ENCODE measurements at places on chromosomes 5 and 9. TPM values are rescaled to one million over a fixed set of nuclear protein-coding genes. Genes with fewer than 3 reads are reported as not detected.
A peak's percentile ranks its signal among the peaks of the same experiment; 100 is the strongest.

- H3K27me3 ChIP-seq: no peaks in the 10 kb centered on the region
- DNase-seq: no peak
- no peak overlapping the region for H3K27ac ChIP-seq
- no peaks in the 10 kb centered on the region for H3K4me1 ChIP-seq
- H3K36me3 ChIP-seq: peaks cover 6% of the 10 kb centered on the region
Observed at GRCh38 chr9:130394814-130395470, 49.8 kb upstream of the ASS1 start.

- H3K4me3 ChIP-seq: no peak overlapping the region
- no peaks in the 10 kb centered on the region for H3K36me3 ChIP-seq
- no peak overlapping the region for H3K27ac ChIP-seq
- peak; percentile 53 for DNase-seq
Observed at GRCh38 chr5:78698191-78698791, 49.7 kb upstream of the LHFPL2 start.

DNA sequence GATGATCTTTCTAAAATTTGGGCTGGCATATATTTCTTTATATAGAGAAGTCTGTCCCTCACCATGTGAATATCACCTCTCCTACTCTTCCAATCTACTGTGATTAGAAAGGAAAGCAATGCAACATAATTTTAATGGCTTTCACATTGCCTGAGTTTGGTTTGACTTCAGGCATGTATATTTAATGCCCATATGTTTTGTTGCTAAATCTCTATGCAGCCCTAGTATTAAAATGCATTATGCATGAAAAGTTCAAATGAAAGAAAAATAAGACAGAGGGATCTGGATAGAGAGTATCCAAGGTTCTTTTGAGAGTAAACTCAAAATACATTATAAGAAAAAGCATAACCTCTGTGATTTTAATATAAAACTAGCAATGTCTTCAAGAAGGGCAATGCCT is 518.3 kb downstream of the PRR16 start:
- no peak overlapping the region for H3K4me3 ChIP-seq
- no peak for DNase-seq
- H3K36me3 ChIP-seq: no peaks in the 10 kb centered on the region
- H3K4me1 ChIP-seq: no peaks in the 10 kb centered on the region
- no peak overlapping the region for H3K27ac ChIP-seq

MARVELD2 gene
- total RNA-seq: 1.2 TPM

GFI1B gene
- total RNA-seq: not detected

DNM1 gene
- 2.4 TPM for total RNA-seq

Measured in heart right ventricle (tissue), 16 donors.